ENCODE measurements at places on chromosomes 16 and 17.

- DNase-seq = no peak
These were observed 1.5 kb downstream of the CYBA start for GRCh38 chr16:88649195-88649923.

DNA sequence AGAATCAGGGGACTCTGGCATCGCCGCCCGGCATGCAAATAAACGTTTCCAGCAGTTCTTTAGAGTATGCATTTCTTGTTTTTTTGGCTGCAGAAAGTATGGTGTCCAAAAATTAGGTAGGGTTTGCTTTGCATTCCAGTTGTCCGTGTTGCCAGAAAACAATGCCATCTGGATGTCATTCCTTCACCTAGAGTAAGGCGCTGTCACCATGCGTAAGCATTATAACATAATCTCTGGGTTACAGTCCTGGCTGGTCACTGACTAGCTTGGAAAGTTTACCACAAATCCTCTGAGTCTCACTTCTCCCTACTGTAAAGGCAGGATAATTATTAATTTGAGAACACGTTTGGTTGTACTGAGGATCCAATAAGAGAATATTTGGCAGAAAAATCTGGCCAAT, 457.7 kb downstream of the XYLT1 start:
- no peak for DNase-seq

- no peak for DNase-seq
These were observed 8.8 kb downstream of the KIAA0513 start for GRCh38 chr16:85036236-85037049.

GRCh38 chr17:66898536-66898935, 63.6 kb downstream of the CACNG5 start:
- DNase-seq = no peak

DNA sequence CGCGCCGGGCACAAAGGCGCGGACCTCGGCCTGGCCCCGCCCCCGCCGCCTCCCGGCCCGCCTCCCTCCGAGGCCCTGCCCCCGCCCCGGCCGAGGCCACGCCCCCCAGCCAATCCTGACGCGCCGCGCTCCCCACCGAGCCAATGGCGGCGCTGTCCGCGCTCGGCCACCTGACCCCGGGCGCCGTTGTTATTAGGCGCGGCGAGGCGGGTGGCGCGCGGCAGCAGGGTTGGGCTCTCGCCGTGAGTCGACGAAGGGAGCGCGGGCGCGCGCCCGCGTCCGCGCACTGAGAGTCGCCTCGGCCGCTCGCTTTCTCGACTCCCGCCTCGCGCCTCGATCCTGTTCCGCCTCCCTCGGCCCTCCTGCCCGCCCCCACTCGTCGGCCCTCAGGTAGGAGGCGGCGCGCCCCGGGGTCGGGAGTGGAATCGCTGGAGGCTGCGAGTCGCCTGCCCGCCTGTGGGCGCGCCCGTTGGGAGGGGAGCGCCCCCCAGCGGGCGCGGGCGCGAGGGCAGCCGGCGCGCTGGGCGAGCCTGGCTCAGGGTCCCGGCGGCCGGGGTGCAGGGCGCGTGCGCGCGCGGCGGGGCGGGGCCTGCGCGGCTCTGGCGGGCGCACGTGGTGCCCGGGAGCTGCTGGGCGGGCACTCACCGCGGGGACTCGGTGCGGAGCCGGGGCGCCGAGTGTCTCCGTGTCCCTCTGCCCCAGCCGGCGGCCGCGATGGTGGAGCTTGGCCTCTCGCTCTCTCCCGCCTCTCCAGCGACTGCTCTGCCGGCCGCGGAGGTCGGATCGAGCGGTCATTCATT, 405 bp upstream of the CBLN1 start:
- peak; percentile 84 for DNase-seq

DNA sequence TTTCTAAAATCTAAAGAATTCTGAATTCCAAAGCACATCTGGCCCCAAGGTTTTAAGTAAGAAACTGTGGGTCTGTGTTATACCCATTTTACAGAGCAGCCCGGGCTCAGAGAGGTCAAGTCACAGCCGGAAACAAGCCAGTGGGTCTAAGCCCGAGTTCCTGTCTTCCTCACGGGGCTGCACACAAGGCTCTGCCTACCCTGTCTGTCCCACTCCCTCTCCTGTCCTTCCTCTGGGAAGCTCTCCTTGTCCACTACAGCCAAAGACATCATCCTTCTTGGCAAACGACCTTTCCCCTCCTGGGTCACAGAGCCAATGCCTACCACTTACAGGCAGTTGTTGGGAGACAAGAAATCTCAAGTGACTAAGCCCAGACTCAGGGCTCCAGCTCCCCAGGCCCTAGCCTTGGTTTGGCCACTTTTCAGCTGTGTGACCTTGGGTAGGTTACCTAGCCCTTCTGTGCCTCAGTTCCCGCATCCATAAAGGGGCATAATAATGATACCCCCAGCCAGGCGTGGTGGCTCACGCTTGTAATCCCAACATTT, 55.6 kb upstream of the MAP3K14 start:
- DNase-seq = no peak

Data from GM12891 (cell line).